ENCODE measurements at places on chromosomes 3 and 15.

- DNase-seq, result no peak
Measured at GRCh38 chr3:33884701-33885100, 86.3 kb downstream of the PDCD6IP start.

DNA sequence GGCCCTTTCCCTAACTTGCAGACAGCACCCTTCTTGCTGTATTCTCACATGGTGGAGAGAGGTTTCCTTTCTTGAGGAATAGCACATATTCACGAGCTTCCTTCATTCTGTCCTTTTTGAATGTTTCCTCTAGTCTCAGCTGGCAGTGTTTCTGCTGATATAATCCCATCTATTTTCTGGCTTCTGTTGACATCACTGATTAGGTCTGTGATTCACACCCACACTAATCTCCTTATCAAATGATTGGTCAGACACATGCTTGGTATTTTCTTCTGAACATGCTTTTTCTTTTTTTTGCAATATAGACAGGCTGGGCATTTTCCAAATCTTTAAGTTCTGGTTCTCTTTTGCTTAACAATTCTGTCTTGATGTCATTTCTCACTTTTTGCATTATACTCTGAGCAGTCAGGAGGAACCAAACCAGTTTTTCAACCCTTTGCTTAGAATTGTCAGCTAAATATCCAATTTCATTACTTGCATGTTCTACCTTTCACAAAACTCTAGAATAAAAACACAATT is 65.4 kb downstream of the OXSM start:
- no peak for DNase-seq

- DNase-seq, result no peak
Measured at GRCh38 chr3:56987238-56987895, 73.1 kb upstream of the SPATA12 start.

DNA sequence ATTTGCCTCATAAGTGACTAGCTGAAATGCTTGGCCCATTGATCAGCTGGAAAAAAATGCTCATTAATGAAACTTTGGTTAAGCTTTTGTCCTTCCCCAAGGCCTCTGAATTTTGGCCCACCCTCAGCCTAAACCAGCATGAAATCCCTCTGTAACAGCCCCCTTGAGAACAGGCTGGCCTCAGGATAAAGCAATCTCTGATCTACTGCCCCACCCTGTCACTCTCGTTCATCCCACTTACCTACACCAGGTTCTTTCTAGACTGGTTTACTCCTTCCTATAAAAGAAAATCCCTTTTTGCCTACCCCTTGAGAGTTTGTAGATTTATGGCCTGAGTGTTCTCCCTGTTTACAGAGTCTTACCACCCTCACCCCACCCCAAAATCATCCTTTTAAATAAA is 3.4 kb upstream of the AEN start:
- DNase-seq, result no peak

- peak; percentile 78 for DNase-seq
Measured at GRCh38 chr3:30688776-30689641, 82.6 kb downstream of the TGFBR2 start.

- DNase-seq, result no peak
Measured at GRCh38 chr3:83482402-83483070, 1476.3 kb upstream of the CADM2 start.

GRCh38 chr15:85296615-85297402 is 83.6 kb upstream of the AKAP13 start:
- peak; percentile 89 for DNase-seq

- DNase-seq, result no peak
Measured at GRCh38 chr15:90838139-90838538, 30.2 kb upstream of the FURIN start.

DNA sequence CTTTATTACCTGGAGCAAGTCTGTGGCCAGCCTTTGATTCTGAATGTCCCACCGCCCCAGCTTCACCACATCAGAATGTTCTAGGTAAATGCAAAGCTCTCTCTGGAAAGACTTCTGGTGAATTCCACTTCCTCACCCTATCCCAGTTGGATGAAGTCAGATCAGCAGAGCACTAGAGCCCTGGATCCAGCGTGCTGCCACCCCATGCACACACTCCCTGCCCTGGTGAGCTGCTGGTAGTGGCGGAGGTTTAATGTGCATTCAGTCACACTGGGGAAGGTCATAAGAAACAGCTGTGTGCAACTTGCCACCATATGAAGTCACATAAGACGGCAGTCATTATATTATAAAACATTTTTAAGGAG is 16.3 kb upstream of the SLC41A3 start:
- DNase-seq, result no peak

- no peak for DNase-seq
Measured at GRCh38 chr3:66492672-66493071, 8.2 kb downstream of the LRIG1 start.

- no peak for DNase-seq
Measured at GRCh38 chr15:64738226-64739095, 36.9 kb downstream of the RBPMS2 start.

DNA sequence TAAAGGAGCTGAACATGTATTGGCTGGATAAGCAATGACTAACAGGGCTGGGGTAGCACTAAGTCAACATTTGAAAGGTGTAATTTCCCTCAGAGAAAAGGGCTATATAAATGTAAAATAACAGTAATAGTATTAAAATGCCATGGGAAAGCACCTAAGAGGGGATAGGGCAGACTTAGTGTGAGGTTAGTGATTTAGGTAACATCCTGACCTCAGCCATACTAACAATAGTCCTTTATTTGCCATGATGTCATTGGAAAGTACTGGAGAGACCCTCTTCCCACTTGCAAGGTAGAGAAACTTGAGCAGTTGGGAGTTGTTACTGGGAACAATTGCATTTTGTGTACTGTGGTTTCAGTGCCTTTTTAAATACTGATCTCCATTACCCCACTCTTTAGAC is 103.4 kb downstream of the LSAMP start:
- no peak for DNase-seq

GRCh38 chr15:62545467-62546227 is 380.6 kb upstream of the C2CD4B start:
- DNase-seq, result peak; percentile 77

DNA sequence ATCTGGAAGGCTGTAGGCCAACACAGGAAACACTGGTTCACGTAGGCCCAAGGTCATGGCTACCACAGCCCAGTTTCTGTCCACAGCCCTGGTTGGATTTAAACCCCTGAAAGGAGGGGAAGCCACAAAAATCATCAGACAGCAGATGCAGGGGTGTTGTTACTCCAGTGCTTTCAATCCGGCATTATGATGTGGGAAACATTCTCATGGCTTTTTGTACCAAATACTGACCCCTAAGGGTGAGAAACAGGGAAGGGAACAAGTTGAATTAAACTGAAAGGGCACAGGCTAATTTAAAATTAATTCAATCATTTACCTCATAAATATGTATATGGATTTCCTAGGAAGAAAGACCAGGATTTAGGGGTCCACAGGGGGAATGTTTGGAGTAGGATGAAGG is 375.6 kb downstream of the CTNNB1 start:
- no peak for DNase-seq

- no peak for DNase-seq
Measured at GRCh38 chr3:152841131-152841530, 6.2 kb downstream of the P2RY1 start.

- no peak for DNase-seq
Measured at GRCh38 chr3:69560116-69560515, 174.2 kb upstream of the FRMD4B start.

DNA sequence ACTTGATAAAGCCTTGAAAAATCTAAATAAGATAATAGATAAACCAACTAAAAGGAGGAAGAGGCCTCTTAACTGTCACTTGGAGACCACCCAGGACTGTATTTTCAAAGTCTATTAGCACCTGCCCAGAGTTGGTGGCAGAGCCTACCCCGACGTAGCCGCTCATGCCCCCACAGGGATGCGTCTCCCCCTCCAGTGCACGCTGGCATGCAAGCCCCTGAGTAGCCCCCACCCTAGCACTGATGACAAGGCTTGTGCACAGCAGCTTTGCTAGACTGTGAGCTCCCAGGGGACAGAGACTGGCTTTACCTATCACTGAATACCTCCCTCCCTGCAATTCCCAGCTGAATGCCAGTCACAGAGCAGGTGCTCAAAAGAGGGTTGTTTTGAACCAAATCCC is 54.1 kb upstream of the HES1 start:
- no peak for DNase-seq

DNA sequence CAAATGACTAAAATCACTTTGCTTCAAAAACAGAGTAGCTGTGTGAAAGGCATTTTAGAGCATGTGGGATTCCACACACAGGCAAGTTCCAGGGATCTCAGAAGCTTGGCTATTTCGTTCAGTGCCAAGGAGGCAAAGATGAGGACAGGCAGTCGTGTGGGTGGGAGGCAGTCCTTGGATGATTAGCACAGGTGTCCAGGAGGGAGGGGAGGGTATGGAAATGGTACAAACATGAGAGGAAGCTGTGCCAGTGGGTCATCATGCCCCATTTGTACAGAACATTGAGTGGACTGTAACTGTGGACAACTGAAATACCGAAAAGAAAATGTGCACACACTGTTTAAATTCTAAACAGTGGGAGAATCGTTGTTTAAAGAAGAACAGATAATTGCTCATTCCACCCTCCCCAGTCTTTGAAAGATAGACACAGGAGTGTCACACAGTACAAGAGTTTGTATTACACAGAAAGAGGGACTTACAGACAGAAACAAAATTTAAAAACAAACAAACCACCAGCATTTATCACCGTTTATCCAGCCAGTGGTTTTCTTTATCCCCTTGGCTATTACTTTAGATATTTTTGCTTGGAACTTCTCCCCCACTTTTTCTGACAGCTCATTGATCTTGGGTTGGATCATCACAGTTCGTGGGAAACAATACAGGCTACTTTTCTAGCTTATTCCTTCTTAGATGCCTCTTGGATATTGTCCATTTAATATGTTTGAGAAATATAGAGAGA is 122.9 kb downstream of the GREM1 start:
- no peak for DNase-seq

GRCh38 chr3:102141928-102142239 is 292.6 kb downstream of the NFKBIZ start:
- no peak for DNase-seq

- DNase-seq, result no peak
Measured at GRCh38 chr15:68796576-68796975, 24.1 kb downstream of the ANP32A start.

DNA sequence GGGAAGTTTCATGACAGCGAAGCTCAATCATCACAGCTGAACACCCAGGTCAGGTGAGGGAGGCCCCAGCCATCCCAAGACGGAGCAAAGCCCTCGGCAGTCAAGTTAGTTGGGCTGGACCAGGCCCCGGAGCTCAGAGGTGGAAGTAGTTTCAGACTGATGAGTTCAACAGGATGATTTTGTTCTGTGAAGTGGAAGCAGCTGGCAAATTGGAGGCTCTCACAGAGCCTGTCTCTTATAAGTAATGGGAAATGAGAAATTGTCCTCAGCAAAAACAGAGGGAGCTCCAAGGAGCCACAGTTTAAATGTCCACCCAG is 245.1 kb downstream of the XXYLT1 start:
- DNase-seq, result no peak

GRCh38 chr3:27319847-27320526 is 49.2 kb downstream of the NEK10 start:
- DNase-seq, result no peak

GRCh38 chr3:186589121-186589520 is 18.6 kb downstream of the DNAJB11 start:
- peak; percentile 42 for DNase-seq

- DNase-seq, result no peak
Measured at GRCh38 chr3:183142199-183142598, 20.3 kb downstream of the LAMP3 start.

GRCh38 chr3:38637906-38638305 is 11.6 kb downstream of the SCN5A start:
- DNase-seq, result no peak

- peak; percentile 37 for DNase-seq
Measured at GRCh38 chr3:9301091-9301490, 51.6 kb upstream of the SRGAP3 start.

DNA sequence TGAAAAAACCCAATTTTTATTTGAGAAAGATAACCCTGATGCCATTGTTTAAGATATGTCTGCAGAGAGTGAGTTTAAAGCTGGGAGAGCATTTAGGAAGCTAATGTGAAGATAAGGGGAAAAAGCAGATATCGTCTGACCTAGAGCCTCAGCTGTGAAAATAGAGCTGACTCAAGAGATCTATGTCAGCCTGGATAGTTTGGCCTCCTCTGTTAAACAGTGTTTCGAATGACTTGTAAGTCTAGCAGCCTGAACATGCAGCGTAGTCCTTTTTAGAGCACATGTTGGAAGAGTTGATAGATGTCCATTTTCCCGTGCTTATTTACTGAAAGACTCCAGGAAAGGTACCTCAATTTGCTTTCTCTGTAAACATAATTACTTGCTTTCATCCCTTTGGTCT is 48.1 kb downstream of the ALCAM start:
- no peak for DNase-seq

- no peak for DNase-seq
Measured at GRCh38 chr3:107651782-107652181, 129.0 kb downstream of the BBX start.

- DNase-seq, result no peak
Measured at GRCh38 chr3:62376454-62376720, 3.0 kb upstream of the FEZF2 start.

DNA sequence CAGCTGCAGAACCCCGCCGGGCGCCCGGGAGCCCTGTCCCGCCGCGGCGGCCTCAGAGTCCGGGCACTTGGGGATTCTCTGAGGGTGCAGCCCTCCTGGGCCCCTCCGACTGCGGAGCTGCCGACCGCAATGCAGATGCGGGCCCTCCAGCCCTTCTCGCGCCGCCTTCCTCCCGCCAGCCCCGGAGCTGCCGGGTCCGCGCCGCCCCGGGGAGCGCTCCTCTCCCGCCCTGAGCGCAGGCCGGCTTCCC is 320 bp upstream of the ACAN start:
- no peak for DNase-seq

DNA sequence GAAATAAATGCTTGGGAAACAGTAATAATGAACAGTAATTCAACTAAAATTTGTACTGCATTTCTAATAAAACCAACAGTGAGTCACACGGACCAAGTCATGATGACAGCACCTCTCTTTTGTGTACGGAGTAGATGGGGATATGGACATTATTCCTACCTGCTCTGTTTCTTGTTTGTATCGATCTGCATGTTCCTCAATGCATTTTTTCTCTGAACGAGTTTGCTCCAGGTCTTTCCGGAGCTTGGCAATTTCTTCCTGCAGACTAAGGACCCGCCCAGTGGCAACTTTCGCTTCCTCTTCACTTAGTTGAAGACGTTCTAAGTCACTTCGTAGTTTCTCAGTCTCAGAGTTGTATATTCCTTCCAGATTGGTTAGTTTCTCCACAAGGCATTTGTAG is 74.4 kb upstream of the MYO5C start:
- peak; percentile 18 for DNase-seq

- DNase-seq, result no peak
Measured at GRCh38 chr15:58734859-58735258, 14.6 kb downstream of the ADAM10 start.

DNA sequence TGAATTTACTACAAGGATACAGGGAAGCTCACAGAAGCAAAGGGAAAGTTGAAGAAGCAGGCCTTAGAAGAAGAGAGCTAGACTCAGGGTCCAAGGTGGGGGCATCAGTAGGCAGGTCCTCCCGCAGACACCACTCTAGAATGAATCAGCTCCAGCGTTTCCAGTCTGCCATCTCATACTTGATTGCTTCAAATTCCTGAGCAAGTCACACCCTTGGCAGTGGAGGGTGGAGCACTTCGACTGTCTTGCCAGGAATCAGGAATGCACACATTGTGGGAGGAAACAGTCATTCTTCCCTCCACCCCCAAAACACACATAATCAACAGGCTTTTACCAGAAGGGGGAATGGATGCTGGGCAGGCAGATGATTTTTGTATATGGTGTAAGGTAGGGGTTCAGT is 78.5 kb downstream of the CHCHD6 start:
- peak; percentile 95 for DNase-seq

Data from foreskin fibroblast (primary cell).